ENCODE measurements at places on chromosomes 7 and 10.

DNA sequence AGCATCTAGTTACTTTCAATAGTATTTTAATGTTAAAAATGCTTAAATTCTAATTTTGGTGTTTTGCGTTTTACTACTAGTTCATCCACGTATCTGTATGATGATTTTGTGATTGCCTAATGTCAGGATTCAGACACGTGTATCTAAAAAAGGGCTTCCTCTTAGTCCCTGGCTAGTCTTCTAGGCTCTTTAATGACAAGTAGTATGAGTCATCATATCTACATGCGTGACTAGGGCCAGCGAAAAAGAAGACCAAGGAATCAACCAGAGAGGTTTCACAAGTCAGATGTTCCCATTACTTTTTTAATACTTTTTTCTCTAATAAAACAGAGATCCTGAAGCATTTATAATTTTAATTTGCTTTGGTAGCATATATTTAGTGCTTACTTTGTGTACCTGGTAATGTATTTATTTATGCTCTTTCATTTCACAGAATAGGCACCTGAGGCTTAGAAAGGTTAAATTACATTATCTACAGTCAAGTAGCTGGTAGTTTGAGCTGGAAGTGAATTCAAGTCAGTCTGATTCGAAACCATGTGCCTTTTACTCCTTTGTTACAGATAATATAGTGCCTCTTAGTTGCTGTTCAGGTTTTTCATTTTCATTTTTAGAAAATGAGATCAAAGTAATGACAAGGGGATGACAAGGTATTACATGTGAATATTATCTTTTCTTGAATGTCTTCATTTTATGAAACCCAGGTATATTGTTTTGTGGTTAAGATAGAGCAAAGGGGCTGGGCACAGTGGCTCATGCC, 140.3 kb downstream of the FOXP2 start:
- DNase-seq = no peak
- H3K4me3 ChIP-seq = no peak overlapping the region
- no peak overlapping the region for H3K27ac ChIP-seq
- no peaks in the 10 kb centered on the region for H3K4me1 ChIP-seq
- H3K36me3 ChIP-seq = no peaks in the 10 kb centered on the region

- no peaks in the 10 kb centered on the region for H3K36me3 ChIP-seq
- H3K27ac ChIP-seq = no peak overlapping the region
- no peak for DNase-seq
- no peaks in the 10 kb centered on the region for H3K27me3 ChIP-seq
- no peaks in the 10 kb centered on the region for H3K4me1 ChIP-seq
Observed at GRCh38 chr10:132912713-132913558, 29.4 kb downstream of the CFAP46 start.

DNA sequence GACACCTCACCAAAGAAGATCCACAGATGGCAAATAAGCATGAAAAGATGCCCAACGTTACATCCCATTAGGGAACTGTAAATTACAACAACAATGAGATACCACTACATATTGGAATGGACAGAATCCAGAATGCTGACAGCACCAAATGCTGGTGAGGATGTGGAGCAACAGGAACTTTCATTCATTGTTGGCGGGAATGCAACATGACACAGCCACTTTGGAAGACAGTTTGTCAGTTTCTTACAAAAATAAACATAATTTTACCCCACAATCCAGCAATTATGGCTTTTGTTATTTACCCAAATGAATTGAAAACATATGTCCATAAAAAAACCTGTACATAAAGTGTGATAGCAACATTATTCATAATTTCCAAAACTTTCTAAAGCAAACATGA, 176.8 kb downstream of the C7orf25 start:
- no peak for DNase-seq
- no peak overlapping the region for H3K27ac ChIP-seq
- no peaks in the 10 kb centered on the region for H3K4me1 ChIP-seq
- H3K4me3 ChIP-seq = no peak overlapping the region

- no peaks in the 10 kb centered on the region for H3K36me3 ChIP-seq
- no peak overlapping the region for H3K4me3 ChIP-seq
- H3K27me3 ChIP-seq = peaks cover 33% of the 10 kb centered on the region
- H3K27ac ChIP-seq = no peak overlapping the region
- peaks cover 17% of the 10 kb centered on the region for H3K4me1 ChIP-seq
Observed at GRCh38 chr10:22477334-22478287, 132.3 kb downstream of the SPAG6 start.

DNA sequence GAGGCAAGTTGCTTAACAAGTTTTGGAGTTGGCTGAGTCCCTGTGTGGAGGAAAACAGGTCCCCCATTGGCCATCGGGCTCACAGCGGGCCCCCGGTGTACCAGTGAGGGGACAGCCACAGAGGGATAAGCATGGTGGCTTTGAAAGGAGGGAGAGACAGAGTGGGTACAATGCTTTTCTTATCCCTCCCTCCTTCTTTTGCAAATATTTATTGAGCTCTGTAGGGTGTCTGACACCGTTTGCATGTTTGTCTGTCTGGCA, 2.8 kb downstream of the HTRA1 start:
- no peaks in the 10 kb centered on the region for H3K36me3 ChIP-seq
- H3K4me1 ChIP-seq = peaks cover 39% of the 10 kb centered on the region
- no peaks in the 10 kb centered on the region for H3K27me3 ChIP-seq
- no peak overlapping the region for H3K27ac ChIP-seq
- DNase-seq = no peak
- H3K4me3 ChIP-seq = no peak overlapping the region

DNA sequence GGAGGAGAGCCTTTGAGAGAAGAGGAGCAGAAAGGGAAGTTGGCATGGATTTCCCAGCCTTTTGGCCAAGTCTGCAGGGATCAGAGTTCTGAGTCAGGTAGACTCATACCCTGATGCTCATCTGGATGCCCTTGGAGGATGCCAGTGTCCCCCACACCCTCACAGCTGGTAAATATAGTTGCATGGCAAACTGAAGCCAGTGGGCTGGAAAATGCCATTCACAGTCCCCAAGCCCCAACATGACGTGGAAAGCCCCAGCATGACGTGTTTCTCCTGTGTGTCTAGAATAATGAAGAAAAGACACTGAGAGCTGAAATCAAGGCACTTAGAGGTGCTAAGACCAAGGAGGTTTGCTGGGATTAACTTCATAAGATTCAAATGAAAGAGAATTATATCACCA, 24.8 kb upstream of the APBB1IP start:
- H3K4me3 ChIP-seq = no peak overlapping the region
- no peak overlapping the region for H3K27ac ChIP-seq
- no peak for DNase-seq
- H3K4me1 ChIP-seq = no peaks in the 10 kb centered on the region
- no peaks in the 10 kb centered on the region for H3K36me3 ChIP-seq

- H3K27me3 ChIP-seq = no peaks in the 10 kb centered on the region
- no peaks in the 10 kb centered on the region for H3K4me1 ChIP-seq
- H3K27ac ChIP-seq = no peak overlapping the region
- DNase-seq = no peak
- H3K4me3 ChIP-seq = no peak overlapping the region
Observed at GRCh38 chr7:28903730-28904577, 54.2 kb downstream of the TRIL start.

GRCh38 chr7:67764289-67764688, 767.7 kb downstream of the TYW1 start:
- H3K4me3 ChIP-seq = no peak overlapping the region
- no peak for DNase-seq
- no peaks in the 10 kb centered on the region for H3K27me3 ChIP-seq
- no peaks in the 10 kb centered on the region for H3K4me1 ChIP-seq
- no peaks in the 10 kb centered on the region for H3K36me3 ChIP-seq
- H3K27ac ChIP-seq = no peak overlapping the region

- H3K36me3 ChIP-seq = no peaks in the 10 kb centered on the region
- peak; percentile 85 for DNase-seq
- H3K27me3 ChIP-seq = no peaks in the 10 kb centered on the region
Observed at GRCh38 chr7:56092789-56093531, at the start of gene PHKG1. PHKG1 (minus strand) TSS chr7:56092952; CDS start chr7:56088941, 4,011 bp downstream.

DNA sequence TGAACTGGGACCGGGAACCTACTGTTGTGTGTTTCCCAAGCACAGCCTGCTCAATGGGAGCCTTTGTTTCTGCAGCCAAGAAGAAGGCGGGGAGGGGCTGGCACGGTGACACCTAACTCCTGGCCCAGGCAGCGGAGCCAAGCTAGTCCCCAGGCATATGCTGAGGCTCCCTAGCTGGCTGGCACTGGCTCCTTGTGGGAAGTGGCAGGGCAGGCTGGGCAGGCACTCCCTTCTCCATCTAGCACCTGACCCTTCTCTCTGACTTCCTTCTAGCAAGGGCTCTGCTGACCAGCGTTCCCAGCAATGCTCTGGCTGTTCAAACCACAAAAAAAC, 325.0 kb downstream of the PLXNA4 start:
- no peak overlapping the region for H3K27ac ChIP-seq
- no peak overlapping the region for H3K4me3 ChIP-seq
- no peaks in the 10 kb centered on the region for H3K4me1 ChIP-seq
- DNase-seq = peak; percentile 74
- no peaks in the 10 kb centered on the region for H3K27me3 ChIP-seq
- no peaks in the 10 kb centered on the region for H3K36me3 ChIP-seq

GRCh38 chr7:129270077-129270476, 45.2 kb downstream of the AHCYL2 start:
- no peaks in the 10 kb centered on the region for H3K36me3 ChIP-seq
- H3K4me1 ChIP-seq = no peaks in the 10 kb centered on the region
- no peak for DNase-seq
- no peaks in the 10 kb centered on the region for H3K27me3 ChIP-seq
- H3K4me3 ChIP-seq = no peak overlapping the region

DNA sequence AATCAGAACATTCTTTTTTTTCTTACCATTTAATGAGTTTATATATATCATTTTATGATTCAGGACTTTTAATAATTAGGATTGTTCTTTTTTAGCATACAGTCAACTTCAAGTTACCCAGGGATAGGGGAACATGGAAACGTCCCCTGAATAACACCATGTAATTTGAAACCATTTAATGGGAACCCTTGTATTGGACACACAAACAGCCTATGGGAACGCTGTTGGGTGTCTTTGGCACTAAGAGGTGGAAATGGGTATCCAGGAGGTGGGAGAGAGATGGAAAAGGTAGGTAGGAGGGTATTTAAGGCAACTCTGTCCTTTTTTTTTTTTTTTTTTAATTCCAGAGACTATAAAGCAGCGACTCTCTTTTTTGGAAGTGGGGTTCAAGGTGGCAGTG, 2.6 kb downstream of the LUC7L2 start:
- H3K4me3 ChIP-seq = no peak overlapping the region
- no peaks in the 10 kb centered on the region for H3K27me3 ChIP-seq
- H3K27ac ChIP-seq = no peak overlapping the region
- H3K4me1 ChIP-seq = peaks cover 48% of the 10 kb centered on the region
- no peak for DNase-seq
- H3K36me3 ChIP-seq = no peaks in the 10 kb centered on the region

GRCh38 chr7:6158424-6159096, 113.9 kb downstream of the CYTH3 start:
- H3K4me1 ChIP-seq = no peaks in the 10 kb centered on the region
- no peak overlapping the region for H3K4me3 ChIP-seq
- peaks cover 49% of the 10 kb centered on the region for H3K36me3 ChIP-seq
- H3K27me3 ChIP-seq = no peaks in the 10 kb centered on the region
- no peak overlapping the region for H3K27ac ChIP-seq

DNA sequence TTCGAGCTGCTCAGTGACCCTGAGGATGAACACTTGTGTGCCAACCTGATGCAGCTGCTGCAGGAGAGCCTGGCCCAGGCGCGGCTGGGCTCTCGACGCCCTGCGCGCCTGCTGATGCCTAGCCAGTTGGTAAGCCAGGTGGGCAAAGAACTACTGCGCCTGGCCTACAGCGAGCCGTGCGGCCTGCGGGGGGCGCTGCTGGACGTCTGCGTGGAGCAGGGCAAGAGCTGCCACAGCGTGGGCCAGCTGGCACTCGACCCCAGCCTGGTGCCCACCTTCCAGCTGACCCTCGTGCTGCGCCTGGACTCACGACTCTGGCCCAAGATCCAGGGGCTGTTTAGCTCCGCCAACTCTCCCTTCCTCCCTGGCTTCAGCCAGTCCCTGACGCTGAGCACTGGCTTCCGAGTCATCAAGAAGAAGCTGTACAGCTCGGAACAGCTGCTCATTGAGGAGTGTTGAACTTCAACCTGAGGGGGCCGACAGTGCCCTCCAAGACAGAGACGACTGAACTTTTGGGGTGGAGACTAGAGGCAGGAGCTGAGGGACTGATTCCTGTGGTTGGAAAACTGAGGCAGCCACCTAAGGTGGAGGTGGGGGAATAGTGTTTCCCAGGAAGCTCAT, 1.1 kb downstream of the DDIT4 start:
- peak overlapping the region; percentile 99 for H3K27ac ChIP-seq
- peaks cover 26% of the 10 kb centered on the region for H3K36me3 ChIP-seq
- H3K27me3 ChIP-seq = no peaks in the 10 kb centered on the region
- H3K4me3 ChIP-seq = peak overlapping the region; percentile 89

- no peaks in the 10 kb centered on the region for H3K27me3 ChIP-seq
- no peaks in the 10 kb centered on the region for H3K4me1 ChIP-seq
- DNase-seq = no peak
- H3K4me3 ChIP-seq = no peak overlapping the region
- H3K27ac ChIP-seq = no peak overlapping the region
Observed at GRCh38 chr7:49670991-49671390, 102.4 kb upstream of the VWC2 start.

DNA sequence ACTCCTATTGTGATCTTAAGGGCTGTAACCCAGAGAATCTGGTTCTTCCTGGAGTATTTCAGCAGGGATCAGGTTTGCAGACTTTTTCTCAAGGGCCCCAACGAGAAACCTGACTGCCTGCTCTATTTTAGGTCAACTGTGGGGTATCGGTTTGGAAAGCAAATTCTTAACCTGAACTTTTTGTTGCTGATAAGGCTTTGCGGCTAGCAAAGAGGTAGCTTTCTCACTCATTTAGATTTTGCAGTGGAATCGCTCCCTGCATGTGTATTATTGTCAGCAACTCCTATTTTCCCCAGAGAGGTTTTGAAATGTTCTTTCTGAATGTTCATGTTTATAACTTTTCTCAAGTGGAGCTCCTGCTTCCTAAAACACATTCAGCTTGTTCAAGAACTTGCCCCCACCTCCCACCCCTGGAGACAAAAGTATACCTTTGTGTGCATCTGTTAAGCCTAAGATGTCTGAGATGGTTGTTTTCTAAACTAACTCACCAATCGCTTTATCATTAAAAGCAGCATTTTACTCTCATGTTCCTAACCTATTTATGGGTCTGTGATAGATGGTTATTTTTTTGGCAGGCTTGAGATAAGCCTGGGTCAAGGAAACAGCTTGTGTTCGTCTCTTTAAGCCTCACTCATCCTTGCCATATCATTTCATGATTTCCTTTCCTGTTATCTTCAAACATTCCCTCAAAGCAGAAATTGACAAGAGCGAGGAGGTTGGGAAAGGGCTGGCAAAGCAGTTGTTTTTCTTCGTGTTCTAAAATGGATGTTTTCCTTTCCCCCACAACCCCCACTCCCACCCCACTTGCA, 129.8 kb downstream of the BAMBI start:
- H3K4me1 ChIP-seq = no peaks in the 10 kb centered on the region
- DNase-seq = no peak
- no peak overlapping the region for H3K4me3 ChIP-seq
- no peaks in the 10 kb centered on the region for H3K27me3 ChIP-seq

DNA sequence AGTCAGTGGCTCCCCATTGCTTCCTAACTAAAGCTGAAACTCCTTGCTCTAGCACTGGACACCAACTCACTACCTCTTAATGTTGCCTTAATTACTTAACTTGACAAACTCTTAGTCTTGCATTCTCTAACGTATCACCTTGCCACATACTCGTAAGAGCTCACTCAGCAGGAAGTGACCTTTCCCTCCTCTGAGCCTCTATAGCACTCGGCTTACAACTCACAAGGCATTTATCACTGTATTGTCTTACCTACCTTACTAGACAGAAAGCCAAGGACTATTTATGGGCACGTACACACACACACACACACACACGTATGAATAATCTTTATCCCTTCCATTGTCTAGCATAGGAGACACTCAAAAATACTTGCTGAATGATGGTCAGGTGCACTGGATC, 21.2 kb downstream of the CEP41 start:
- no peak for DNase-seq
- H3K4me1 ChIP-seq = no peaks in the 10 kb centered on the region
- no peak overlapping the region for H3K4me3 ChIP-seq
- no peaks in the 10 kb centered on the region for H3K36me3 ChIP-seq
- H3K27me3 ChIP-seq = no peaks in the 10 kb centered on the region
